Globus pallidus (tissue), 1 donor: ENCODE measurements at places on chromosomes 11 and 22.

GRCh38 chr22:39457556-39458443, 988 bp downstream of the MGAT3 start:
- DNase-seq: no peak

GRCh38 chr11:91078221-91078620, 855.4 kb upstream of the CHORDC1 start:
- DNase-seq: no peak

GRCh38 chr11:88404391-88404790, 66.9 kb upstream of the CTSC start:
- no peak for DNase-seq

DNA sequence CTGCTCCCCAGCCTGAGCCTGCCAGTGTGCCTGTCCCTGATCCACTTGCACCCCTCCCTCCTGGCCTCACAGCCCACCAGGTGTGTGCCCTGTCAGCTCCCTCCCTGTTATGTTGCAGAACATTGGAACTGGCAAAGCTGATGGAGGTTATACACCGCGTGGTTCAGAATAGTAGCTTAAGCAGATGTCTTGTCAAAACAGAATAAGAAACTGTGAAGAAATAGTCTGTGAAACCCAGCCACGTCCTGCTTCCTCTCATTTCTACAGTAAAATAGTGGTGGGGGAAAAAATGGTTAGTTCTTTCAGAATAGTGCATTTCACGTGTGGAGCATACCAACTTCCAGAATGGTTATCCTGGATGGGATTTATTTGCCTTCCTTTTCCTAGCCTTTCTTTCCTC, 161.2 kb upstream of the NAV2 start:
- no peak for DNase-seq

DNA sequence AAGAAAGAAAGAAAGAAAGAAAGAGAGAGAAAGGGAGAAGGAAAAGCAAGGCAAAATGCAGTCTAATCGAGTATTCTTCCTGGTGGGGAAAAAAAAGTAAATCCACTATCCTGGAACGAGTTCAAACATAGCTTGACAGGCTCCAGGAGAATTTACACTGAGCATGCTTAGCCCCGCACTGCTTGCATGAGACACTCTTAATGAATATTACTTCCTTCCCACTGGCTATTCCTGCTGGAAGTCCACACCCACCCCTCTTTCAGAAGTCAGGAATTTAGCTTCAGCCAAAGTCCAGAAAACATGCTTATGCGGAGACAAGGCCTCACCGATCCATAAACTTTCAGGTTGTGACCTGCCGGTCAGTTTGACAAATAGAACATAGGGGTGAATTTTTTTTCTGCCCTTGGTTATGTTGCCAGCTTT, 251.8 kb upstream of the BLID start:
- DNase-seq: peak; percentile 45

GRCh38 chr11:45603946-45604682, 61.3 kb downstream of the CHST1 start:
- no peak for DNase-seq

GRCh38 chr11:32090545-32091370, at the start of gene RCN1:
TSS of gene RCN1 (plus strand) at chr11:32091074. CDS start at chr11:32091197, 123 bp downstream.
- DNase-seq: peak; percentile 37

GRCh38 chr11:98090861-98091505, 929.8 kb upstream of the CNTN5 start:
- DNase-seq: no peak

GRCh38 chr11:128644576-128644975, 49.3 kb upstream of the FLI1 start:
- no peak for DNase-seq

GRCh38 chr11:2725368-2726300, 25.8 kb upstream of the KCNQ1OT1 start:
- no peak for DNase-seq

- DNase-seq: no peak
Observed at GRCh38 chr11:30244265-30244664, 13.5 kb downstream of the FSHB start.

DNA sequence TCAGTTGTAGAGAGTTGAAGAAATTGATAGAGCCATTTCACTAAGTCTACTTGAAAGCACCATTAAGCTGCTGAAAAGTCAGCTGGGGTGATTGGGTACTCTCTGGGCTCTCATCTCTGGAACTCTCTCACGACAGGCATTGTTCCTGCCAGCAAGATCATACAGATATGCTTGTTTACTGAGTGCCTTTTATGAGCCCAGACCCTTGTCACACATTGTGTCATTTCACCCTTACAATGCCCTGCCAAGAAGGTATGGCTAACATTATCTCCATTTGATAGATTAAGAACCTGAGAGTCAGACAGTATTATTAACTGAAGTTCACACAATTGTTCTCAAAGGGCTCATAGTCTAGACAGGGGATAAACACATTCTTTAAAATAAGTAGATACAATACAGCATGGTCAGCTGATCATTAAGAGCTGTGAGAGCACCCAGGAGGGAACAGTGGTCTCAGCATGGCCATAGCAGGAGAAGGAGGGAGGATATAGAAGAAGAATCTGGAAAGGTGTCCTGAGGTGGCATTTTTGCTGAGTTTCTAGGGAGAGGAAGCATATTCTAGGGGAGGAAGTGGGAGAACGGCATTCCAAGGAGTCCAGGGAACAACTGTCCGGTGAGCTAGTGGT, 580.5 kb downstream of the INSC start:
- no peak for DNase-seq

- no peak for DNase-seq
Observed at GRCh38 chr11:120112174-120112796, 25.6 kb downstream of the TRIM29 start.

- no peak for DNase-seq
Observed at GRCh38 chr11:63548178-63548577, 11.6 kb downstream of the PLAAT4 start.

- no peak for DNase-seq
Observed at GRCh38 chr11:95247127-95247684, 16.2 kb upstream of the SESN3 start.

GRCh38 chr11:5288108-5288905, 13.4 kb downstream of the OR51B4 start:
- no peak for DNase-seq

DNA sequence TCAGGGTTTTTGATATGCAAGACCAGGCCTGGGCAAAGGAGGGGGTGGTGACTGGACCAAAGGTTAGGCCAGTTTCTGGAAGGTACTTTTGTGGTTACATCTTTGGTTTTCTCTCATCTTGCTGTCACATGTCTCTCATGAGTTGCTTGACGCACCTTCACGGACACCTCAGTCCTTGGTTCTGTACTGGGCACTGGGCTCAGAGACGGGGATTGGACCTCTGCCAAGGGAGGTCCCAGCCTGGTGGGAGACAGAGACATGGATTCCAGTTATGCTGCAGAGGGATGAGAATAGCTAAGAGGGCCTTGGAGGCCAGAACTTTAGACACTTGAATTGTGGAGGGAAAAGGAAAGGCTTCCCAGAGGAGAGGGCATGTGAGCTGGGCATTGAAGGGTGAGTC, 1.7 kb downstream of the USP35 start:
- DNase-seq: no peak

- DNase-seq: no peak
Observed at GRCh38 chr11:121293288-121293594, 670 bp downstream of the SC5D start.

DNA sequence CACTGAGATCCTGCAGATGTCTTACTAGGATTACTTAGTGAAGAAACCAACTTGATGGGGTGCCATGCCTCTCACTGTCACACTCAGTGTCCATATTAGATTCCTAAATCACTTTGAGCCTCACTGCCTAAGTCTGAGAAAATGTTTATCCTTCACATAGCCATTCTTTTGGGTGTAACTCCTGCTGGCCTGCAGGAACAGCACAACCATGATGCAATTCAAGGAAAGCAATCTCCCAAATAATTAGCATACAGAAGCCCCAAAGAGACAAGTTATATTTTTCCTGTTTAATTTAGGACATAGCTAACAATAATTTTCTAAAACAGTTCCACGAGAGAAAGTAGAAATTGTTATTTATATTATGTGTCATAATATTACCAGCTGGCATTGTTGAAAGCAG, 655.5 kb downstream of the KCNA4 start:
- DNase-seq: no peak

DNA sequence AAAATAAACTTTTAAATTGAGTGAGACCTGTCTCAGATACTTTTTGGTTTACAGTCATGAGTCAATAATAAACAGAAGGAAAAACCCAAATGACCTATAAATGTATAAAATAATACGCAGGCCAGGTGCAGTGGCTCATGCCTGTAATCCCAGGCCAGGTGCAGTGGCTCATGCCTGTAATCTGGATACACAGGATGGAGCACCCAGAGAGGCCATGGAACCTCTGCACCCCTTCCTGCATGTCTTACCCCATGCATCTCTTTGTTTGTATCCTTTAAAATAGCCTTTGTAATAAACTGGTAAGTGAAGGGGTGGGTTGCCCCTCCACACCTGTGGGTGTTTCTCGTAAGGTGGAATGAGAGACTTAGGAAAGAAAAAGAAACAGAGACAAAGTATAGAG, 8.9 kb upstream of the PLAAT4 start:
- DNase-seq: no peak

DNA sequence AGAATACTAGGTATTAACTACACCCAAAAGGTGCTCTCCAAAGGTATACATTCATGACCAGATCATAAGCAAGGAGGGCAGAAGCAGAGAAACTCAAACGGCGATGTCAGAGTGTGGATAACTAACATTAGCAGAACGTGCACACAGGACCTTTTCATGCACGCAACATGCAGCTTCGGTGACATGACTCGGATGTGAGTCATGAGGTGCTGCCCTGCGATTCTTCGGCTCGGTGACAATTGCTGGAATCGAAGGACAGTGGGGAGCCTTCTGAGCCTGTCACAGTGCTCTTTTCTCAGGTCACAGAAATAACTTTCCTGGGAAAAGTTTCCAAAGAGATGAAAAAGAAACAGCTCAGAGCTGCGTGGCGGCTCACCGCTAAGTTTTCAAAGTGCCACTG, 418.5 kb upstream of the SYN3 start:
- no peak for DNase-seq

GRCh38 chr11:92140021-92140420, 84.6 kb upstream of the FAT3 start:
- DNase-seq: no peak
